ENCODE measurements at places on chromosomes 5 and 9. TPM values are rescaled to one million over a fixed set of nuclear protein-coding genes. Genes with fewer than 3 reads are reported as not detected.

The PCDHGA11 gene
- 8.6 TPM for total RNA-seq

The IFNE gene
- not detected for total RNA-seq

The GOLM1 gene
- total RNA-seq = 13.2 TPM

The TMC1 gene
- 2.3 TPM for total RNA-seq

The ACER2 gene
- 11.7 TPM for total RNA-seq

The TEX48 gene
- total RNA-seq = not detected

The SHISAL2B gene
- total RNA-seq = not detected

The GFI1B gene
- not detected for total RNA-seq

The TAF1L gene
- total RNA-seq = 0.21 TPM

The DHX29 gene
- 22.9 TPM for total RNA-seq

The SELENOP gene
- total RNA-seq = 924 TPM

The FSTL4 gene
- not detected for total RNA-seq

The GOLGA2 gene
- total RNA-seq = 90.9 TPM

The MARVELD2 gene
- total RNA-seq = 1.2 TPM

The BDP1 gene
- total RNA-seq = 36.9 TPM

The ANKRD55 gene
- not detected for total RNA-seq

The PCDHGA9 gene
- total RNA-seq = 13.8 TPM

The BNIP1 gene
- 6.9 TPM for total RNA-seq

The LCN15 gene
- total RNA-seq = not detected

The SLC34A3 gene
- not detected for total RNA-seq

The ISCA1 gene
- total RNA-seq = 40.2 TPM

The PDZD2 gene
- 102 TPM for total RNA-seq

The FREM1 gene
- 6.6 TPM for total RNA-seq

The SRP19 gene
- 49.0 TPM for total RNA-seq

The GPR151 gene
- total RNA-seq = not detected

The TMEM174 gene
- not detected for total RNA-seq

The CDC20B gene
- not detected for total RNA-seq

The SLC6A19 gene
- total RNA-seq = not detected

The SLC45A2 gene
- total RNA-seq = not detected

The MUSK gene
- not detected for total RNA-seq

The FSD1L gene
- 6.6 TPM for total RNA-seq

The LCN10 gene
- total RNA-seq = 8.8 TPM

The ANKRD18B gene
- total RNA-seq = not detected

The NUTM2G gene
- not detected for total RNA-seq

Data from tibial nerve (tissue), 4 donors.